NCI-H1930 (cell line): ENCODE measurements at places on chromosomes 2 and 18.

- no peak for DNase-seq
Observed at GRCh38 chr18:55343396-55344073, 244.5 kb downstream of the TCF4 start.

DNA sequence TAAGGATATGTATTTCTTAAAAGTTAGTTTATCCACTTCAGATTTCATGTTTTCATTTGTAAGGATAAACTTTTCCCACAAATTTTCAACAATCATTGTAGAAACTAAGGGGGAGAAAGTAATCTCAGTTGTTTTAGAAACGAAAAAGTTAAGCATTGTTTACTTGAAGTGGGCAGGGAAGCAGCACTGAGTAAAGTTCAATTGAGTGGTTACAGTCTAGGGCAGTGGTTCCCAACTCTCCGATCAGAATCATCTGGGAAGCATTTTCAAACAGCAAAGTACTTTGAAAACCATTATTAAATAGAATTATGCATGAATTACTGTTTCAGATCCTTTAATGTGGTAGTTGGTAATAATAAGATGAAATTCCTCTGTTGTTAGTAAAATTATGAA lies 12.5 kb downstream of the MRPL35 start:
- no peak for DNase-seq

GRCh38 chr2:26330114-26330549 lies 15.8 kb upstream of the SELENOI start:
- DNase-seq = peak; percentile 46

- no peak for DNase-seq
Observed at GRCh38 chr18:11883153-11883552, 25.0 kb downstream of the MPPE1 start.

DNA sequence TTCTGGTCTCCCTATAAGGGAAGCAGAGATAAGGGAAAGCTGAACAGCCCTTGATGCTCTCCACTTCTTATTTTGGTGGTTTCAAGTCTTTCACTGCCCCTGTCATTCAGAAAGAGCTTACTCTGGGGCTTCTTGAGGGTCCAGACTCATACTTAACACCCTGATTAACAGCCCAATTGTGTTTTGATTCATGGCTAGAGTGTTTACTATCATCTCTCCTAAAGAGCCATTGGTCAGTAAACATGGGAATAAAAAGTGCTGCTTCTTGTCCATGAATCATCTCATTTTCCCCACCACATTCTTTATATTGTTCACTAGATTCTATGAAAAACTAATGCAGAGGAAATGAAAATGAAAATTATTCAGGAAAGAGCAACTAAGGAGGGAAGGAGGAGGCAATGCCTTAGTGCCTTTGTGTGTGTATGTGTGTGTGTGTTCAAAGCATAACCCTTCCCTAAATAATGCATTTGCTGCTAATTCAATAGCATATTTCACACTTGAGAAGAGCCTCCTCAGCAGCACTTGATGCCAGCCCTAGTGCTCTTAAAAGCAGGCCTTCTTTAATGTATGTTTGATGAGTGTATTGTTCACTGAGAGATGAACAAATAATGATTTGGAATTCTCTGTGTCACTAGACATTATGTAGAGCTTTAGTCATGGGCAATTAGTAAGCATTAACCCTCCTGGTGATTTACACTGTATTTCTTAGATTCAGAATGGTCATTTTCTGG lies 63.5 kb downstream of the DCC start:
- DNase-seq = no peak

- DNase-seq = no peak
Observed at GRCh38 chr18:63570721-63571120, 16.4 kb upstream of the SERPINB13 start.
